ENCODE measurements at places on chromosomes 4 and X.

GRCh38 chrX:54248309-54248708, 65.3 kb upstream of the FAM120C start:
- peak; percentile 14 for DNase-seq

DNA sequence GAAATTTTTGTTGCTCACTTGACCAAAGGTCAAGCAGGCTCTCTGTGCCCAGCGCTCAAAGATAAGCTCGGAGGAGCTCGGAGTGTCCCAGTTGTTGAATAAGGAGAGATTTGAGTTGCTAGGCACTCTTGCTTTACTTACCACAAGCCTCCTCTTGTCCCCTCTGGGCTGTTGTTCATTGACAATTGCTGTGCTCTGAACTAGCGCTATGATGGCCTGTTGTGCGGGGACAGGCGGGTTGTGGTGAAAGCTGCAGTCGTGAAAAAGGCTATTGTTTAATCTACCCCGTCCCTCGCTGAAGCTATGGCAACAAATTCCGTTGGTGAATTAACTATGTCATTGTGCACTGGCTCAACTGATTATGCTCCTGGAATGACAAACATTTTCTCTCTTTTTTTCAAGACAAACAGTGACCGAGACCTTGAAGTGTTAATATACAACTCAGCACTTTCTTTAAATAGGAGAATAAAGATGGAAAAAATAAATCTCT, 21.0 kb upstream of the POLA1 start:
- no peak for DNase-seq

- DNase-seq: peak; percentile 0
These were observed 123.0 kb upstream of the PPP1R2C start for GRCh38 chrX:42900947-42901346.

GRCh38 chrX:67353651-67354370, 190.0 kb upstream of the AR start:
- no peak for DNase-seq

- peak; percentile 78 for DNase-seq
These were observed 68.0 kb downstream of the NOCT start for GRCh38 chr4:139083607-139083955.

GRCh38 chrX:129791336-129791735, 11.6 kb downstream of the SASH3 start:
- no peak for DNase-seq

GRCh38 chr4:148800940-148801339, 358.7 kb upstream of the NR3C2 start:
- DNase-seq: peak; percentile 3

DNA sequence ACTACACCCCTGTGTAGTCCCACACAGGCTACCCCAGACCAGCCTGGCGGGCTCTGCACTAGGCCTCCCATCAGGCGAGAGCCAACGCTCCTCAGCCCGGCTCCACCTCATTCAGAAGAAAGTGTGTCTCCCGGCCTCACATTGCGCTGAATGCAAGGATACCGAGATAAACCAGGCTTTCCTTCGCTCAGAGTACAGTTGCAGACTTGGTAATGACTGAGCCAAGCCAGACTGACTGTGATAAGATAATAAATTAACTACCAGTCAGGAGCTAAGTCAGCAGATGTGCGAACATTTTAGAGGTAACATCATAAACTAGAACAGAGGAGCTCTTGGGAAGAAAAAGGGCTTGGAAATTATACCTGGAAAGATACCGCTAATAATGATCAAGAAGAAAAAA, 397.6 kb downstream of the TRIML1 start:
- no peak for DNase-seq

GRCh38 chr4:89173336-89174090, 62.2 kb downstream of the TIGD2 start:
- no peak for DNase-seq

- no peak for DNase-seq
These were observed 206.4 kb downstream of the NR3C2 start for GRCh38 chr4:148235809-148236208.

DNA sequence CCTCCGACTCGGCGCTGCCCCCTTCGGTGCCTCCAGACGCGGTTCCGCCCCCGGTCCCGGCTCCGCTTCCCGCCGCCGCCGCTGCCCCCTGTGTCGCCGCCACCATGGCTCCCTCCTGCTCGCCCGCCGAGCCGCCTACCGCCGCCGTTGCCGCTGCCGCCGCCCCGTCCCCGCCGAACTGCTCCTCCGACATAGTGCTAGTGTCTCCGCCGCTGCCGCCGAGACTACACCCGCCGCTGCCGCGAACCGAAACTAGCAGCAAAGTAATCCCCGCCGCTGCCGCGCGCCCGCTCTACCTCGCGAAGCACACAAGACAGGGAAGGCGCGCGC, 340 bp downstream of the HNRNPD start:
- DNase-seq: no peak

- peak; percentile 73 for DNase-seq
These were observed 95.9 kb upstream of the PTPN13 start for GRCh38 chr4:86497980-86498862.

DNA sequence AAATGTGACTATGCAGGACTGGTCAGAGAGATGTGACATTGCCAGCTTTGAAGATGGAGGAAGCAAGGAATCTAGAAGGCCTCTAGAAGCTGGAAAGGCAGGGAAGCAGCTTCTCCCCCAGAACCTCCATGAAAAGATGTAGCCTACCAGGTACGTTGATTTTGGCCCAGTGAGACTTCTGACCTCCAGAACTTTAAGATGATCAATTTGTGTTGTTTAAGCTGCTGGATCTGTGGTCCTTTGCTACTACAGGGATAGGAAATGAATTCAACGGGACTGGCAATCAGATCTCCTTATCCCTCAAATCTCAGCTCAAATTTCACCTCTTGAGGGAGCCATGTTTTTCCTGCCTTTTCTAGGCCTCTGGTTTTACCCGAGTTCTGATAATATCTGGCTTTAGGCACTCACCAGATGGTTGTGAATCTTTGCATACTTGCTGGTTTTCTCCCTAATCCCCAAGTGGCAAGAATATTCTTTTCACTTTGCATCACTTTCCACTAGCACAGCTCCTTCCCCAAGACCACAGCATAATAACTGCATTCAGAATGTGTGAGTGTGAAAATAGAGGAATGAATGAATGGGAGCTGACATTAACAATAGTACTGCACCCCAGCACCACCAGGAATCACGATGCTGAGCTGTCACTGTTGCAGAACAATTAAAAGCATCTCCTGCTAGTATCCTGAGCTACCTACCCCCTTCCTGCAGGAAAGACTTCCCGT, 25.5 kb upstream of the TMSB4X start:
- no peak for DNase-seq
